Umbilical cord (tissue), 2 donors: ENCODE measurements at places on chromosomes 6 and 20.
A peak's percentile ranks its signal among the peaks of the same experiment; 100 is the strongest.

DNA sequence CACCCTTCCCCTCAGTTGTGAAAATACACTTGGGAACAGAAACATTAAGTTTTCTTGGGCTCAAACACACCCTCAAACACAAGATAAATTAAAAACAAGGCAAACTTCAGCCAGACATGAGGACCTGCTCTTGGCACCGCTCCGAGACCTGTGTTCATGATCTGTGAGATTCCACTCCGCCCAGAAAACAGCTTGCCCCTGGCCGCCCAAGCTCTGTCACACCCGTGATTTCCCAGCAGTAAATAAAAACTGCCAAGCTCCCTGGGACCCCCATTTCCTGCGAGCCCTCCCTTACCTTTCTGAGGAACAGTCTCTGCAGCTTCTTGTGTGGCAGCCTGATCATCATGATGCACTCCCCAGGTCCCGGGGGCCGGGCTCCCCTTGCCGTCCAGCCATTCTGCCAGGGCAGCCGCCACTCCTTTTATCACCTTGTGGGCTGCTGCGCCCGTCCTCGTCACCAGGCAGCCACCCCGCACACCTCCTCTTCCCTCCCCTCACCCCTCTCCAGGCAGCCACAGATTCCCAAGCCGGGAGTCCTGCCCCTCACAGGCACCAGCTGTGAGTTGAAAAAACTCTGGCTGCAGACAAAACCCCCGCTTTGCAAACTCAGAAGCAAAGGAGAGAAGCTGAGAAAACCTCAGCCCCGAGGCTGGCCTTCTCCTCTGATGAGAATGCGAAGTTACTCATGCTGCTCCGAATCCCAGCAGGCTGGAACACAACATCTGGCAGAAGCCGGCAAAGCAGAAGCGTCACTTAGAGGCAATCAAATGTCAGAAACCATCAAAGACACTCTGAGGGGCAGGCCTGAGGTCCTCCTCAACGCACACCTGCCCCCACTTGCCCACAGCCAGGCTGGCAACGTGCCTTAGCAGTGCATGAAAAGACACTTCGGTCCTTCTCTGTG is 130.4 kb upstream of the RPS6KA2 start:
- peak; percentile 60 for DNase-seq

DNA sequence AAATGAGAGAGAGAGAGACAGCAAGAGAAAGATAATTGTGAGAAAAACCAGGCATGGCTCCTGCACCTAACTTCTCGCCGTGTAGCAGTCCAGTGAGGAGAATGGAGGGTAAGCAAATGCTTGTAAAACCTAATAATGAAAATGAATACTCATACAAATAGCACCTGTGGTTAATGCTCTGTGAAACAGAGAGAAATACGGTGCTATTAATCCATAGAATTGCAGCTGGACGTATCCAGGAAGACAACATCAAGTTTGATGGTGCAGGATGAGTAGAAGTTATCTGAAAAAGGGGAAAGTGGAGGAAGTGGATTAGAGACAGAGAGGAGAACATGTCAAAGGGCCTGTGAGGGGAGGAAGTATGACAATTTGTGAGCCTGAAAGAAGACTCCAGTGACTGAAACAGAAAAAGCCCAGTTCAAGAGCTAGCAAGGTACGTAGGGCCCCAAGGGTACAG is 89.4 kb upstream of the PAK5 start:
- no peak for DNase-seq

- no peak for DNase-seq
Observed at GRCh38 chr20:20395903-20396568, 28.1 kb downstream of the INSM1 start.

- DNase-seq, result no peak
Observed at GRCh38 chr6:134806180-134806798, 143.6 kb downstream of the ALDH8A1 start.
